ENCODE measurements at places on chromosomes 4 and X. TPM values are rescaled to one million over a fixed set of nuclear protein-coding genes. Genes with fewer than 3 reads are reported as not detected.
A peak's percentile ranks its signal among the peaks of the same experiment; 100 is the strongest.

Gene FGG
- total RNA-seq: not detected

DNA sequence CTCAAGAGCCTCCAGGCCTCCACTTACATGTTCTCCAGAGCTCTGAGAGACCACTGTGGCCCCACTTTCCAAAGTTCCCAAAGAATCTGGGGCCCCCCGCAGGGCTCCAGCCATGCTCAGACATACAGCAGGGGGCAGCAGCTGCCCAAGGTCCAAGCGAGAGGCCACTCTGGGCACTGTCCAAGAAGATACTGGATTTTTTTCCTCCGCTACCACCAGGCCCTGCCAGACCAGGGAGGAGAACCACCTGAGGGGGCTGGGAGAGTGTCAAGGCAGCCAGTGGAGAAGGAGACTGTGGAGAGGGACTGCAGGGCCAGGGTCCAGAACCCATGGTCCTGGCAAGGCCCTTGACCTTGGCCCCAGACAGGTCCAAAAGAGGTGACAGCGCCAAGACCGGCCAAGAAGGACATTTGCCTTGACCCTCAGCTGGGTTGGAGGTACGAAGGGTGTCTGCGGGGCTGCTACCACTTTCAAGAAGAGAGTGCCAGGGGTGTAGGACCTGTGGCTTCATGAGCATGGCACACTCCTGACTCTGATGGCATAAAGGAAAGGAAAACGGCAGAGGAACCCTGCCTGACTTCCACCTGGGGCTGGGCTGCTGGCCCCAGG is 5.3 kb downstream of the EMD start:
- no peaks in the 10 kb centered on the region for H3K36me3 ChIP-seq
- no peak overlapping the region for H3K27ac ChIP-seq
- no peaks in the 10 kb centered on the region for H3K4me1 ChIP-seq
- DNase-seq: no peak

DNA sequence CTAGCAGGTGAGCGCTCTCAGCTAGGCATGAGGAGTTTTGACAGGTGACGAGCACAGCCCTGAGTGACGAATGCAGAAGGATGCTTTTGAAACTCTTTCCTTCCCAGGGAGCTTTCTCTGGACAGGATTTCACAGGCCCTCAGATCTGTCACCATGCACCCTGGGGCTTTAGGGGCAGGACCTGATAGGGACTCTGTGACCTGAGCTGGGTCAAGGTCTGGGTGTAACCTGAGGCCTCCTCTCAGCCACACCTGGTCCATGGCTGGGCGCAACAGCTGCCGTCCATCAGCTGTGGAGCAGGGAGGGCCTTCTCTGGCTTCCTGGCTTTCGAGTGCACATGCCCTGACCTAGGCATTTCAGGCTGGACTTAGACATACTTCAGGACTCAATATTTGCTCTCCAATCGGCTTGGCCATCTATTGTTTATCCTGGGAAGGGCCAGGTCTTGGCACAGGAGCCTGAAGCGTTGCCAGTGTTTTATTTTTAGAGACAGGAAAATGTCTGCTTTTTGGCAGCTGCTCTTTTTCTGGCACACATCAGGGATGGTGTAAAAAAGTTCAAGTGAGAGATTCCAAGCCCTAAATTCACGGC is 56.4 kb downstream of the C4orf51 start:
- peak overlapping the region; percentile 97 for H3K27ac ChIP-seq
- H3K4me1 ChIP-seq: peaks cover 5% of the 10 kb centered on the region
- DNase-seq: no peak
- no peaks in the 10 kb centered on the region for H3K36me3 ChIP-seq

GRCh38 chrX:70405003-70405402 is 18.1 kb upstream of the GDPD2 start:
- no peaks in the 10 kb centered on the region for H3K4me1 ChIP-seq
- H3K36me3 ChIP-seq: no peaks in the 10 kb centered on the region
- no peak for DNase-seq
- H3K4me3 ChIP-seq: no peak overlapping the region

Gene CRMP1
- 1.5 TPM for total RNA-seq

Gene SRPK3
- total RNA-seq: not detected

- H3K27me3 ChIP-seq: no peaks in the 10 kb centered on the region
- no peak overlapping the region for H3K4me3 ChIP-seq
- H3K4me1 ChIP-seq: no peaks in the 10 kb centered on the region
- DNase-seq: no peak
- no peak overlapping the region for H3K27ac ChIP-seq
- no peaks in the 10 kb centered on the region for H3K36me3 ChIP-seq
These were observed 2.5 kb downstream of the SEPTIN11 start for GRCh38 chr4:76952071-76952470.

Gene NRK
- 1.7 TPM for total RNA-seq

DNA sequence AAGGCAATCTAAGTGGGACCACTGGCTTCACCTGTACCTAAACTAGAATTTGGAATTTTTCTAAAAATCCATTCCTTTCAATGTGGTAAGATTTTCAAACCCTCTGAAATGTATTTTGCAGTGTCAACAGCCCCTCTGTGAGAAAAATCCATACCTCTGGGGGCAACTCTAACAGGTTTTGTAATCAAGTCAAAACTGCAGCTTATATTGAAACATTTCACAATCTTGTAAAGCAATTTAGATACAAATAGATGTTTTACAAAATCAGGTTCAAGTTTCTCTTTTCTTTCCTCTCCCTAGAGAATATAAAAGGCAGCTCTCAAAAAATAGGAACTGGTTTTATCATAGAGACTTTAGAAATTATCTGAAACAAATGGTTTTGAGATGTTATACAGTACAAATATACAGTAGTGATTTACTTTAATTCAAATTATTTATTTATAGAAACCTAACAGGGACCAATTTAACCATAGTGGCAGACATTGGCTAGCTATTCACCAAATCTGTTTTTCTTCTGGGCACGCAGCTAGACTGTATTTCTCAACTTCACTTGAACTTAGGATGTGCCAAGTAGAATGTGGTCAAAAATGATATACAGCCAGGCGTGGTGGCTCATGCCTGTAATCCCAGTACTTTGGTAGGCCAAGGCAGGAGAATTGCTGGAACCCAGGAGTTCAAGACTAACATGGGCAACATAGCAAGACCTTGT is 36.3 kb upstream of the SPINK2 start:
- DNase-seq: no peak
- H3K36me3 ChIP-seq: no peaks in the 10 kb centered on the region
- H3K27ac ChIP-seq: no peak overlapping the region

Gene ITGB1BP2
- not detected for total RNA-seq

DNA sequence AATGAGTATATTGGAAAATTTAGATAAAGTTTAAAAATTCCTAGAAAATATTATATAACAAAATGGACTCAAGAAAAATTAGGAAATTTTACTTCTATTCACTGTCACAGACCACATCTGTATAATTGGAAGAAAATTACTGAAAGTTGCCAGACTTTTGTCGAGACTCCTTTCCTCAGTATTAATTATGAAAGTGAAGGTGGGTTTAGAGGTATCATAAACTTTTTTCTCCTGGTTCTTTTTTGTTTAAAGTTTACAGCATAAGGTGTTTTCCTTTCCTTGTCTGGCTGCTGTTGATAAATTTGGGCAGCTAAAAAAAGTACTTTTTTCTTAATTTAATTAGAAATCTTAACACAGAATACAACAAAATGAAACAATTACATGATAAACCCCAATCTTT is 6.7 kb upstream of the TEX13D start:
- no peak overlapping the region for H3K4me3 ChIP-seq
- DNase-seq: no peak
- no peaks in the 10 kb centered on the region for H3K36me3 ChIP-seq
- H3K4me1 ChIP-seq: no peaks in the 10 kb centered on the region
- no peak overlapping the region for H3K27ac ChIP-seq
- no peaks in the 10 kb centered on the region for H3K27me3 ChIP-seq

Gene SEPTIN6
- 11.6 TPM for total RNA-seq

GRCh38 chrX:97102938-97103337 is 219.2 kb downstream of the RPA4 start:
- no peaks in the 10 kb centered on the region for H3K27me3 ChIP-seq
- H3K4me3 ChIP-seq: no peak overlapping the region
- no peaks in the 10 kb centered on the region for H3K4me1 ChIP-seq

Gene C4orf17
- not detected for total RNA-seq

Gene PPP3CA
- total RNA-seq: 19.0 TPM

Gene MAGEB1
- total RNA-seq: not detected

DNA sequence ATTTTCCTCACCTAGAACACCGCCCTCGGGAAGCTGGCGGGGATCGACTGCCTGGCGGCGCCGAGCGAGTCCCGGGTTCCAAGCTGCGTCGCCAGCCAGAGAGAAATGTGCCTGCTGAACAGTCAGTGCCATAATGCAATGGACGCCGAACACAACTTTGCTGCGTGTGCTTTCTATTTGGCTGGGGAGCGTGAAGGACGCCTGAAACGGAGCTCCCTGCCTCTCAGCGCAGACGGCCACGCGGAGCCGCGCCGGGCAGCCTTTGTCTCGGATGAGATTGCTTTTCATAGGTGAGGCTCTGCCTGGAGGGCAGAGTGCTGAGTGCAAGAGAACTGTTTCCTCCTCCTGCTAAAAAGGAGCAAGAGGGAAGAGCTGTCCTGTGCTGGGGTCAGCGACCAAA is 107.7 kb upstream of the BCOR start:
- no peaks in the 10 kb centered on the region for H3K4me1 ChIP-seq
- no peak for DNase-seq
- H3K36me3 ChIP-seq: no peaks in the 10 kb centered on the region
- no peaks in the 10 kb centered on the region for H3K27me3 ChIP-seq

DNA sequence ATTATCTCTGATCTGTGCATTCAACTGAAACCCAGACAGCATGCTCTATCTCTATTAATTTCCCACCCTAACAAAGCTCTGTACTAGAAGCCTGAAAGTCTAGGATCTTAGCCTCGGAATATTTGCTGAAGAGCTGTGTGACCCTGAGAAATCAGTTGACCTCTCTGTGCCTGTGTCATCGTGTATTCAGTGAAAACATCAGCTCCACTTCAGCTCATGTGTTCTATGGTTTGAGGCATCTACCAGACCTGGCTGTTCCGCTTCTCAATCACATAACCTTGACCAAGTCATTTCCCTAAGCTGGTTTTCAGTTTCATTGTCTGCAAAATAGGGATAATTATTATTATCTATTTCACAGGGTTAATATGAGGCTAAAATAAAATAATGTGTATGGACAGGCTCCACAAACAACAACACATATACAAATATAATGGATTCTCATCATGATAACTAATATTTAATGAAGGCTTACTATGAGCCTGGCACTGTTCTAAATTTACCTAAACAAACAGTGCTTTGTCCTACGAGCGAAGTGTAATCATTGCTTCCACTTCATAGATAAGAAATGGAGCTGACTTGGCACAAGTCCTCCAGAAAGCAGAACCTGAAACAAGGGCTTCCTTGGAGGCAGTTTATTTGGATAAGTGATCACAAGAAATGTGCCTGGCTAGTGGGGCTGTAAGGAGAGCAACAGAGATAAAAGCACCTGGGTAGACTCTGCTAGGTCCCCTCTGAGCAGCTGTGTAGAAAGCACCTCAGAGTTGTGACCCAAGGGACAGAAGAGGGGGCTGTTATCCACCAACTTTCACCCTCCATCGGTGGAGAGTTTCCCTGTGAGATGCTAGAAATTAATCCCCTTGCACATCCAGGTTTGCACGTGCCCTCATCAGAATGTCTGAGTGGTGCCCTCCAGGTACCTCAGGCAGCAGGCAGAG is 356.9 kb downstream of the RAB28 start:
- no peaks in the 10 kb centered on the region for H3K4me1 ChIP-seq
- H3K36me3 ChIP-seq: no peaks in the 10 kb centered on the region
- no peak overlapping the region for H3K27ac ChIP-seq
- no peak overlapping the region for H3K4me3 ChIP-seq
- no peaks in the 10 kb centered on the region for H3K27me3 ChIP-seq

GRCh38 chr4:106096454-106096853 is 201.2 kb downstream of the NPNT start:
- H3K4me1 ChIP-seq: no peaks in the 10 kb centered on the region
- DNase-seq: no peak
- no peak overlapping the region for H3K4me3 ChIP-seq

Gene PNMA3
- total RNA-seq: 5.0 TPM

- H3K4me3 ChIP-seq: no peak overlapping the region
- H3K4me1 ChIP-seq: no peaks in the 10 kb centered on the region
- H3K27ac ChIP-seq: no peak overlapping the region
- H3K36me3 ChIP-seq: no peaks in the 10 kb centered on the region
These were observed 21.7 kb upstream of the CSN1S1 start for GRCh38 chr4:69909195-69909594.

DNA sequence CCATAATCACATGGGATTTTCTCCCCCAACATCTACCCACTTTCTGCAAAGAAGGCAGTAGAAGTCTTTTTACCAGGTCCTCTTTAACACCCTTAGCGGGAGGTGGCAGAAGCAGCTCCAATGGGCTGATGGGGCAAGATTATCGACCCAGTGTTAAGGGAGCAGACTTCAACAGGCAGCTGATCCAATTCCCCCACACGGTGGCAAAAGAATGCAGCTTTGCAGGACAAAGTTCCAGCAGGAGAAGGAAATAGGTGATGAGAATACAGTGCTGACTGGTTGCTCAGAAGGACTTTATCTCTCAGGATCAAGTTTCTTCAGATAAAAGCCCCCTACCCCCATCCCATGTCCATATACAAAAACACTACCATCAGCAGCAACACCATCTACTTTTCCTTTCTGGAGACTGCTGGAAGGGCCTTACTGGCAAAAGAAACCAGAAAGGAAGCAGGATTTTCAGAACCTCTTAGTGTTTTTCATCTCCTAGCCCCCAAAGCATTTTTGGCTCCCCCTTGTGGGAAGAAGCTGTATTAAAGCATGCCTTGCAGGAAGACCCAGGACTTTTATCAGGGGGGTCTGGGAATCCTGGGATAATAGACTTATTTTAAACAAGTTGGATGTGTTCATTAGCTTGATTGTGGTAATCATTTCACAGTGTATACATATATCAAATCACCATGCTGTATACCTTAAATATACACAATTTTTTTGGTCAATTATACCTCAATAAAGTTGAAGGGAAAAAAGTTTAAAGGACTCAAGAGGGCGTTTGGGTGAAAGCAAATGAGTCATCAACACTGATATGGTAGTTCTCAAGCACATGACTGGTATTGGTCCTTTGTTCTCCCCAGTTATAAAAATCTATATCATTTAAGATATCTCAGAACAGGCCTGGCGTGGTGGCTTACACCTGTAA is 146.4 kb downstream of the GPC3 start:
- no peaks in the 10 kb centered on the region for H3K27me3 ChIP-seq
- no peaks in the 10 kb centered on the region for H3K4me1 ChIP-seq
- no peaks in the 10 kb centered on the region for H3K36me3 ChIP-seq
- H3K27ac ChIP-seq: no peak overlapping the region
- DNase-seq: no peak

Gene INTU
- total RNA-seq: 2.3 TPM

DNA sequence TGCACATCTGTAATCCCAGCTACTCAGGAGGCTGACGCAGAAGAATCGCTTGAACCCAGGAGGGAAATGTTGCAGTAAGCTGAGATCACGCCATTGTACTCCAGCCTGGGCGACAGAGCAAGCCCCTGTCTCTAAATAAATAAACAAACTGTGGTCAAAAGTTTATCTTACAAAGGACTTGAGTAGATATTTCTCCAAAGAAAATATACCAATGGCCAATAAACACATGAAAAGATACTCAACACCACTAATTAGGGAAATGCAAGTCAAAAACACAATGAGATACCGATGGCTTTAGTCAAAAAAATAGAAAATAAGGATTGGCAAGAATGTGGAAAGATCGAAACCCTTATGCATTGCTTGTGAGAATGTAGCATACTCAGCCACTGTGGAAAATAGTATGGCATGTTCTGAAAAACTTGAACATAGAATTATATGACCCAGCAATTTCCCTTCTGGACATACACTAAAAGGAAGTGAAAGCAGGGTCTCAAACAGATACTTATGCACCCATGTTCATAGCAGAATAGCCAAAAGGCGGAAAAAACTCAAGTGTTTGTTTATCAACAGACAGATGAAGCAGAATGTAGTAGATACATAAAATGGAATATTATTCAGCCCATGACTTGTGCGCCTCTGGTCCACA is 2.0 kb upstream of the CFAP97 start:
- no peaks in the 10 kb centered on the region for H3K36me3 ChIP-seq
- no peak overlapping the region for H3K27ac ChIP-seq
- no peaks in the 10 kb centered on the region for H3K27me3 ChIP-seq
- no peaks in the 10 kb centered on the region for H3K4me1 ChIP-seq

Gene CXorf49
- not detected for total RNA-seq

Data from Peyer's patch (tissue), 4 donors.